ENCODE measurements at places on chromosomes 6 and 20.

DNA sequence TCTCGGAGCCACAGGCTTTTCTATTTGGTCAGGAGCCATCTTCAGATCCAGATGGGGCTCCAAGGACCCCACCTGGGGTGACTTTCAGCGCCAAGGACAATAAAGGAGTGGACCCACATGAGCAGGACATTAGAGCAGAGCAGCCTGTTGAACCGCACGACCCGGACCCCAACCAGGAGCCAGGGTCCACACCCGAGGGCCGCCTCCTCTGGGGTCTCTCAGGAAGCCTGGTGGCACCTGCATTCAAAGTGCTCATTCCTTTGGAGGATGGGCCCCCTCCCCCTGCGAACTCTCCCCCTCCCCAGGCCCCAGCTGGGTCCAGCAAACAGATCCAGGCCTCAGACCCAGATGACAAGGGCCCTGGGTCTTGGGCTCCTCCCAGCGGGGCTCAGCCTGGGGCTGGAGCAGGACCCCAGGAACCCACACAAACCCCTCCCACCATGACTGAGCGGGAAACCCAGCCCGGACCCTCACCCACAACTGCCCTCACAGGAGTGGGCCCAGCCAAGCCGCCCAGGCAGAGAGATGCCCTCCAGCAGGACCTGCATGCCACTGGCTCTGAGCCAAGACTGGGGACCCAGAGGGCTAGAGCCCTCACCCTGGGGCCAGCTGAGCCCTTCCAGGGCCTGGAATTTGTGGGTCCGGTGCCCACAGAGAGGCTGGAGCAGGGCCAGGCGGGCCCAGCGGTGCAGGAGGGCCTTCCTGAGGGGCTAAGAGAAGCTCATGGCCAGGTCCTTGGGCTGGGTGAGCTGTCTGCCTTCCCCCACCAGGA, 23.9 kb downstream of the RAB44 start:
- DNase-seq = no peak

GRCh38 chr6:33199687-33200218, 712 bp downstream of the RXRB start:
- DNase-seq = no peak

GRCh38 chr20:37737826-37738420, 44.1 kb downstream of the CTNNBL1 start:
- DNase-seq = no peak

- no peak for DNase-seq
Observed at GRCh38 chr6:167477688-167478087, 152.8 kb downstream of the TTLL2 start.

DNA sequence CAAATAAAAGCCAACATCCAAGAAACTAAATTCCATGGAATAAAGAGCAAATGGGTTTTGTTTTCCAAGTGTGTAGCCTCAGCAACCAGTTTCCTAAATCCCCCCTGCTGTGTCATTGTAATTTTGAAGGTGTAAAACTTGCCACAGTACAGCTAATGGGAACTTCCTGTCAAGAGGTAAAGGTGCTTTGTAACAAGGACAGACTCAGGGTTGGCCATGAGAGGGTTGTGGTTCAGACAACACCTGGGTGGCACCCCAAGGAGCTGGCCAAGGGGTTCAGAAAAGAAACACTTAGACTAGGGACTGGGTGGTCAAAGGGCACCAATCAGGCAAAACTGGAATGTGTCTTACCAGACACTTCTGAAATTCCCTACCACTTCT, 52.4 kb upstream of the LYRM2 start:
- no peak for DNase-seq

- DNase-seq = peak; percentile 91
Observed at GRCh38 chr6:28710466-28711191, 184.9 kb downstream of the GPX5 start.

- no peak for DNase-seq
Observed at GRCh38 chr6:9543649-9544048, 871.2 kb downstream of the TFAP2A start.

DNA sequence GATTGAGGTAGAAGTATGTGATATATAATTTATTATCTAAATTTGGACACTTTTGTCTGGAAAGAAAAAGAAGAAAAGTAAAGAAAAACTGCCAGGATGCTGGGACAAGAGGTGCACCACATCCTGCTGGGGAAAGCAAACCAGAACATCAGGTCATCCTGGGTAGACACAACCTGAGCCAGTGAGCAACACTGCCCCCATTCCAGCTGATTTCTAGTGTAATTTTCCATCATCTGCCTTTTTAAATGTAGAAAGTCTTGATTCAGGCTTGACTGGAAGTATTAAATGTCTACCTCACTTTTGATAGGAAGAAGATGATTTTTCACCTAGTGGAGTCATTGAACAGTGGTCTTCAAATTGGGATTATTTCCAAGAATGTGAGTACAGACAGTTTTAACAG, 1164.5 kb upstream of the CITED2 start:
- no peak for DNase-seq

DNA sequence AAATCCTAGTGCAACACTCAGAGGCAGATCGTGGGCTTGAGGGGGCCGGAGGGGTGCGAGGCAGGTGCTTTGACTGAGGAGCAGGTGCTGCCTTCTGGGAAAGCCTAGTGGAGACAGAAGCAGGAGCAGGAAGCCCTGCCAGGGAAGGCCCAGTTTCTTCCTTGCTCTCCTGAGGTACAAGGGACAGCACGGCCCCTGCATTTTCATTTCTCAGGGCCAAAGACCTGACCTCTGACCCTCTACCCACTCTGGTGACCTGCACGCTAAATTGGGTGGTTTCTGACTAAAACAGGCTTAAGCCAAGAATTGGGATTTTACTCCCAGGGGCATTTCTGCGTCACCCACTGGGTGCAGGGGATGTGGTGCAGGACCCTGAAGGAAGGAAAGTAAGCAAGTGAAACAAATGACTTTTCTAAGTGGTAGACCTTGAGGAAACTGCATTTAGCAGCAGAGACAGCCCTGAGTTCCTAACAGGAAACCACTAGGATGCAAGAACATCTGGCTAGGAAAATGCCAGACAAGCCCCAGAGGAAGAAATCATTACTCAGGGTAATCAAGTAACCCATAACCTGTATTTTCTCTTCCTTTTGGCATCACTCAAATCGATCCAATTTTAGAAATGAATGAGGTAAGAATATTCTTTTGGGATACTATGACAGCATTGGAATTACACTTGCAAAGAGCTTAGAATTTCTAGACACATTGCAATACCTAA, 141.7 kb downstream of the CD164 start:
- DNase-seq = no peak

DNA sequence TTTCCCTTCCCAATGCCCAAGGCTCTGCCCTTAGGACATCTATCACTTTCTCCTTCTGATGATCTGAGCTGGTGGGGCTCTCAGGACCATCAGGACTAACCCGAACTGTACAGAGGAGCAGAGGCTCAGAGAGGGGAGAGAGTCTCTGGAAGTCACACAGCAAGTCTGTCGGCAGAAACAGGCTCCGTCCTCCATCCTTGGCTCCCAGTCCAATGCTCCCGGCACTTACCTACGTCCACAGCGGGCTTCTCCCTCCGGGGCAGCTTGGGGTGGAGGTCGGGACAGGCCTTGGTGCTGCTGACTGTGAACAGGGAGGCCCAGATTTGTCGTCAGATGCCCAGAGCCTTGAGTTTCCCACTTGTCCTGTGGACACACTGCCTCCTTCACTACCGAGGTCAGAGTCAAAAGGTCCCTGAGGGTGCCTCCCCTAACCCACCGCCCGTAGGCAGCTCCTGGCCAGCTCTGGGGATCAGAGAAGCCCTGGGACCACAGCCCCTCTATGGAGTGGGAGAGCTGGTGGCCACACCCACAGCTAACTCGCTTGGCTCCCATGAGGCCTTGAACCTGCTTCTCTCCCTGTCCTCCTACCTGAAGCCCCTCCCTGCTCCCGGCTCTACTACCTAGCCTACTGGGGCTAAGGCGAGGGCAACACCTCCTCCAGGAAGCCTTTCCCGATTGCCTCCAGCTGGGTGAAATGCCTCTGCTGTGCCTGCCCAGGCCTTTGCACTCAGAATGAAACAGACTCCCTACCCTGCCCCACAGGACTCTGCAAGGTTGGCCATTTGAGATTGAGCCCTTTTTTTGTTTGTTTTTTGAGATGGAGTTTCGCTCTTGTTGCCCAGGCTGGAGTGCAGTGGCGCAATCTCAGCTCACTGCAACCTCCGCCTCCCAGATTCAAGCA, 22.6 kb downstream of the VSTM2L start:
- DNase-seq = no peak

DNA sequence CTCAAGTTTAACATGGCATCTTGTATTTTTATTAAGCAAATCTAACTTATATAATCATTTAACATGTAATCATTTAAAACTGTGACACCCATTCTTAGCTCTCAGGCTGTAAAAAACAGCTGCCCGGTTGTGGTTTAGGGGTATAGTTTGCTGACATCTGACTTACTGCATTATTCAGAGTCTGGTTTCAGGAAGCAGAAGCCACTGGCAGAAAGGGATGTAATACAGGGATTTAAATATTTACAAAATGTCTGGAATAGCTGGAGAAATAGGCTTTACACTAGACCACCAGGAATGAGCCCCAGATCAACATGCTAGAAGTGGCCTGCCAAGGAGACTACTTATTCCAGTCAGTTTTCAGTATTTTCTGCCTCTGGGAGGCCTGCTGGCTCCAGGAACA, 421.1 kb downstream of the CD109 start:
- no peak for DNase-seq

DNA sequence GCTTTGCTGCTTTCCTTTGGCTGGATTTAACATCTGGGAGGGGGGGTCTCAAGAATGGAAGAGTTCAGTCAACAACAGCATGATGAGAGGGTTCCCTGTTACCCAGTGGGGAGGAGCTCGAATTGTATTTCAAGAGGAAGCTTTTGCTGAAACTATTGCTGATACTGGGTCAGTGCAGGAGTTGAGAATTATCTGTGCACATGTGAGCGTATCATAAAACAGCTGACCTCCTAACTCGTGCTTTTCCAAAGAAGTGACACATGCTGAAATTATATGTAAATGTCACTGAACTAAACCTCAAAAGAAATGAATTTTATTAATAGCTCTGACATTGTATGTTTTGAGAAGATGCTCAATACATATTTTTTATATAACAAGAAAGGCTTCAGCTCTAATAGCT, 96.3 kb downstream of the PHF3 start:
- no peak for DNase-seq

- no peak for DNase-seq
Observed at GRCh38 chr20:29306390-29307072, 1950.9 kb upstream of the DEFB115 start.

- DNase-seq = no peak
Observed at GRCh38 chr20:61096463-61096862, 155.6 kb upstream of the CDH4 start.

GRCh38 chr6:169852504-169853195, 101.2 kb downstream of the ERMARD start:
- no peak for DNase-seq

DNA sequence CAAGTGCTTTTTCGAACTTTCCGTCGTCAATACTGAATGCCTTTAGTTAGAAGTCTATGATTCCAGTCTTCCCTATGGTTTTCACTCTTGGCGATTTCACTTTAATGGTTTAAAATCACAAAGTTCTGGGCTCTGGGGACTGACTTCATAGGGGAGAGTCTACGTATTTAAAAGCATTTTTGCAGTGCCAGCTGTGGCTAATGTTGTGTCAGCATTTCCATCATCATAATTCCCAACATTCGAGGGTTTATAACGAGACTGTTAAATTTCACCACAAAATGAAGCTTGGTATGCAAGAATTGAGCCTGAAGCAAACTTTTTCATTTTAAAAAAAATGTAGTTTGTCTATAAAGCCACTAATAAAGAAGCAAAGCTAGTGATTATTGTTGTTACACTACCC, 242.7 kb downstream of the SOX4 start:
- no peak for DNase-seq

GRCh38 chr6:14091339-14091978, 26.1 kb upstream of the CD83 start:
- DNase-seq = no peak

- DNase-seq = no peak
Observed at GRCh38 chr20:45872626-45873025, 8.4 kb upstream of the ZSWIM1 start.

DNA sequence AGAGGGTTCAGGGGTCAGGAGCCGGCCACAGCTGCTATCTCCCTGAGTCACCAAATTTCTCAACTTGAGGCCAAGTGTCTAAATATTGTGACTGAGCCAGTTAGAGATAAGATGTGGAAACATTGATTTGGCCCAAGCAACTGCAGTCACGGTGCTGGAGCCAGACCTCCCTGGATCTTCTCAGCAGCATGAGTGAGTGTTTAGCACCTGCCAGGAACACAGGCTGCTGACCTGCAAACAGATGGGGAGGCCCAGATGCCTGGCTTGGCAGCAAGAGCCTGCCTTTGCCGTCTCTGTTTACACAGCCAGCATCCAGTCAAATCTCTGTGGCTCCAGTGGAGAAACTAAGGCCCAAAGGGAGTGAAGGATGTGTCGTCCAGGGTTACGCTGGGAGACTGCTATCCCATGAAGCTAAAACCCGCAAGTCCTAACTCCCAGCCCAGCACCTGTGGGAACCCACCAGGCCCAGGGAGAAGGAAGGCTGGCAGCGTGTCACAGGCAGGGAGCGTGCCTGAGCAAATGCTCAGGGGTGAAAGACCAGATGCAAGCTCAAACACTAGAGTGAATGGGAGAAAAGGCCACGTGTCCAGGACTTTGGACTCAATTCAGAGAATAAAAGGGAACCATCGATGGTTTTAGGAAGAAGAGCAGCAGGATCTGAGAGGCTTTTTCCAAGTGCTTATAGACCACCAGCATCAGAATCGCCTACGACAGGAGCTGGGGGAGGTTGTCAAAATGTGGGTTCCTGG, 15.9 kb upstream of the PTGIS start:
- peak; percentile 13 for DNase-seq
